Activated CD8-positive, alpha-beta memory T cell treated with anti-CD3 and anti-CD28 coated beads, Interleukin-2, amount 50 U/mL, for 4 hours (primary cell): ENCODE measurements at places on chromosomes 2 and 18.

DNA sequence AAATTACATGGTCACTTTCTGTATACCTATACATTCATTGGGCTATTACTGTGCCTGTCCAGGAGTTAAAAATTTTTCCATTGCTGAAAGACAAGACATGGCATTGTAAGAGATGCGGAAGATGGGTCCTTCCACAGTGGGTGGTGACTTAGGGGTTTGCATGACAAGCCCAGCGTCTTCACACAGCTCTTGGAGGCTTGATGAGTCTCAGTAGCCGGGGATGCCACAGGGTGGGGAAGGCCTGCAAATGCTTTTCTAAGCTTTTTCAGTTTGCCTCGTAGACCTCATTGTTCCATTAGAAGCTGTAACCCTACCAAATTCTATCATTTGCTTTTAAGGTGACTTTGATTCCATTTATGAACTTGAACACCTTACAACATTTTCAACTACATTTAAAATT, 18.1 kb upstream of the MAPRE3 start:
- no peak for DNase-seq

DNA sequence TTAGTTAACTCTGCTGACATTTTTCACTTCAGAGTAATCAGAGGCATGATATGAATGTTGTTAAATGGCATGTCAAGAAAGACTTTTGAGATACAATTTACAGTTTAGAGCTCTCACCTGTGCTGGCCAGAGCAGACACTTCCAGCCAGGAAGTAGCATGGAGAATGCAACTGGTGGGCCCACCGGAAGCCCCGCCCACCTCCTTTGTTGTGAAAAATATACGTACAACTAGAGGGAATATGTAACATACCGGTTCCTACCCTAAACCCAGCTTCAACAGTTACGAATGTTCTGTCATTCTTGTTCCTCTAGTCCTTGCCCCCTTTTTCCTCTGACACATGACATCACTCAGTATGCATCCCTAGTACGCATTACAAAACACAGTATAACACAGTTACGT, 70.2 kb upstream of the ITM2C start:
- DNase-seq: peak; percentile 23

- no peak for DNase-seq
Observed at GRCh38 chr2:27072920-27073319, 1.5 kb upstream of the OST4 start.

DNA sequence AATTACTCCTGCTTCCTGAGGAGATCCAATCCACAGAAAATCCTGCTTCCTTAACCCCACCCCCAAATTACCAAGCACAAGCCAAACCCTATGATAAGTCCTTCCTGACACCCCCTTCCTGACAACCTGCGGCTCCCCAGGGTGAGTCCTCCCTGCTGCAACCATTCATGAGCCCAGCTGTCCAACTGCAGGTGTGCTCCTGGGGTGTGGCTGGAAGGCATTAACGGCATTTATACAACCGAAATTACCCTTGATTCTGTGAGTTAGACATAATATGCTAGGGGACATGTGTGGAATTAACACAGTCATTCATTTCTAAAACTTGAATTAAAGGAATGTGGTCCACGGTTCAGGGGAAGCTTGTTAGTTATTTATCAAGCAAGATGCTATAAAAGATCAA, 119.0 kb upstream of the ALKAL2 start:
- DNase-seq: no peak

DNA sequence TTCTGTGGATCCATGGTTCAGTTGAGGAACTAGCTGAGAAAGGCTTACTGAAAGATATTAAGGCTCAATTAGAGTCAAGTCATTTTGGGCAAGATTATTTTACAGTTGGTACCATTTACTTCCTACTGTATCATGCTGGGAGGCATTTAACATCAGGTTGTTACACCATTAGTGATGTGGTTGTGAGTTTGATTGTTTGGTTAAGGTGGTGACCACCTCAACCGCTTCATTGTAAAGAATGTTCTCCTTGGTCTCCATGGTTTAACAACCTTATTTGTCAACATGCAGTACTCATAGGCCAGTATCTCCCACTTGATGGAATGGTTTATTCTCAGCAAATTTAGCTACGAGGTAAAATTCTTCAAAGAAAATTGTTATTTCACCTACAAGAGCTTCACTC, 34.1 kb downstream of the HRH4 start:
- DNase-seq: no peak
